ENCODE measurements at places on chromosomes 11 and 22.

DNA sequence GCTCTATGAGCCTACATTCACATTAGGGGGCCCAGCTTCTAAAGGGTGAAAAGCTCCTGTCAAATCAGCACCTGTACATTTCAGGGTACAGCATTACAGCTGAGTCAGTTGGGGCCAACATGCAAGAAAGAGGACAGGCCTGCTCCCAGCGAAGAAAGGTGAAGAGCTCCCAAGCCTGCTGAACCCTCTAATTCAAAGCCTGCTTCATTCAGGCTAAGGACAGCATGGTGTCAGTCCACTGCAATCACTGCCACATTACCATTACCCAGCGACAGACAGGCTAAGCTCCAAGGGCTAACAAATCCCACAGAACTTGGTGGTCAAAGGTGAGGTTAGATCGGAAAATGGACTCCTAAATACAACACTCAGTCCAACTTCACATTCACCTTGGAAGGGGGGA lies 65.4 kb upstream of the CHRM4 start:
- no peak for DNase-seq

DNA sequence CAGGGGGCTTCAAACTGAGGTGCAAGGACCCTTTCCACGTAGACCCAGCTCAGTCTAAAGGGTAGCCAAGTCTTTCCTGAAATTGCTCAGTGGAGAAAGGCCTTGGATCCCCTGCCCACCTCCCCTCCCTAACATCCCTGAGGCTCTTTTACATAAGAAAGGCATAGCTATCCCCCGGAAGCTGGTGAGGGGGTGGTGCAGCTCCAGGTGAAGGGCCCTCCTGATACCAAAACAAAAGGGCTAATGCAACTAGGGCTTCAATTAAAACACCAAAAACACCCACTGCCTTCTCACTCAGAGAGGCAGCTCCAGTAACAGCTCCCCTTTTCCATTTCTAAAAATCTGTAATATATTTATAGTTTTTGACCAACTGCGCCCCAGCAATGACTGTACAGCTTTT lies 5.8 kb downstream of the SHANK2 start:
- DNase-seq = no peak

DNA sequence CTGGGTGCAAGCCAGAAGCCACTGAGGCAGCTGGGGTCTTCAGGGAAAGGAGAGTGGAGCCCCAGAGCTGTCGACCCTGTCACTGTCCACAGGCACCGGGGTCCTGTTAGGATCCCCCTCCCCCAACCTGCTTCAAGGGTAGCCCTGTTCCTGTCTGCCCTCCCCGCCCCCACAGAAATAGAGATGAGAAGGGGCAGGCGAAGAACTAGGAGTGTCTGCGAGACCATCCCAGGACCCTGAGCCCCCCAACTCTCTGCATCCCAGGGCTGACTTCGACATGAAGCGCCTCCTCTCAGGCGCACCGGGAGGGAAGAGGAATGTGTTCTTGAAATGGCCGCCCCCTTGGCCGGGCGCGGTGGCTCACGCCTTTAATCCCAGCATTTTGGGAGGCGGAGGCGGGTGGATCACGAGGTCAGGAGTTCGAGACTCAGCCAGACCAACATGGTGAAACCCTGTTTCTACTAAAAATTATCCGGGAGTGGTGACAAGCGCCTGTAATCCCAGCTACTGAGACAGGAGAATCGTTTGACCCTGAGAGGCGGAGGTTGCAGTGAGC lies 607 bp upstream of the ZNF70 start:
- DNase-seq = no peak

GRCh38 chr11:12147827-12148226 lies 37.4 kb downstream of the MICAL2 start:
- no peak for DNase-seq

DNA sequence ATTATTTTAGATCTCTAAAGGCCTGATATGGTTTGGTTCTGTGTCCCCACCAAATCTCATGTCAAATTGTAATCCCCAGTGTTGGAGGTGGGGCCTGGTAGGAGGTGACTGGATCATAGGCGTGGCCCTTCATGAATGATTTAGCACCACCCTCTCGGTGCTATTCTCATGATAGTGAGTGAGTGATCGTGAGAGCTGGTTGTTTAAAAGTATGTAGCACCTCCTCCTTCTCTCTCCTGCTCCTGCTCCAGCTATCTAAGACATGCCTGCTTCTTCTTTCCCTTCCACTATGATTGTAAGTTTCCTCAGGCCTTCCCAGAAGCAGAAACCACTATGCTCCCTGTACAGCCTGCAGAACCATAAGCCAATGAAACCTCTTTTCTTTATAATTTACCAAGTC lies 114.1 kb downstream of the SERGEF start:
- no peak for DNase-seq

DNA sequence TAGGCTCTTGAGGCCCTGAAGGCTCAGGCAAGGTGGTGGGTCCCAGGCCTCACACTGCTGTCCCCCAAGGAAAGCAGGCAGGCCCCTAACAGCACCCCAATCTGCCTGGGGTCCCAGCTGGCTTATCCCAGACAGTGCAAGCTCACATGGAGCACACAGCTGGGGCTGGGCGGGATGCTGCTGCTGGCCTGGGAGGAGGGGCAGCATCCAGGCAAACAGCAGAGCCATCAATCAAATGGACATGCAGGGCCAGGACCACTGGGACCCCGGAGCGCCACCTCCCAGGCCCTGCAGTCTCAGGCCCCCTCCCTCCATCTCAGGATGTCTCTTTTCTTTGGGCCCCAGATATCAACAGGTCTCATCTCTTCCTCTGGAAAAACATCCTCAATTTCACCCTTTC lies 140.3 kb downstream of the BRD1 start:
- DNase-seq = no peak

GRCh38 chr11:562046-562645 lies 1.4 kb downstream of the RASSF7 start:
- no peak for DNase-seq

GRCh38 chr22:34702279-34702678 lies 363.7 kb upstream of the ISX start:
- DNase-seq = no peak

DNA sequence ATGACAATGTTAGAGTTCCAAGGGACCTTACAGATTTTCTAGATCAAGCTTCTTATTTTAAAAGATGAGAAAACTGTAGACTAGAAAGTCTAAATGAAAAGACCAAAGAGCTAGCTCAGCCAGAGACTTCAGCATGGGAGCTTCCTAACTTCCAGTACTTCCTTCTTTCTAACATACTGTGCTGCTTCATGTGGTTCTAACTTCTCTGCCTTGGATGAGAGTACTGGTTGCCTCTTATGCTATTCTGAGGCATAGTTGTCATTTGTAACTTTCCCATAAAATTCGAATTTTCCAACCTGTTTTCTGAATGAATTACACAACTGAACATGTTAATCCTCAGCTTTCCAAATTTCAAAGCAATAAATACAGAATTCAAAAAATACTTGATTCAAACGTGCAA lies 1.8 kb downstream of the MTMR2 start:
- no peak for DNase-seq

DNA sequence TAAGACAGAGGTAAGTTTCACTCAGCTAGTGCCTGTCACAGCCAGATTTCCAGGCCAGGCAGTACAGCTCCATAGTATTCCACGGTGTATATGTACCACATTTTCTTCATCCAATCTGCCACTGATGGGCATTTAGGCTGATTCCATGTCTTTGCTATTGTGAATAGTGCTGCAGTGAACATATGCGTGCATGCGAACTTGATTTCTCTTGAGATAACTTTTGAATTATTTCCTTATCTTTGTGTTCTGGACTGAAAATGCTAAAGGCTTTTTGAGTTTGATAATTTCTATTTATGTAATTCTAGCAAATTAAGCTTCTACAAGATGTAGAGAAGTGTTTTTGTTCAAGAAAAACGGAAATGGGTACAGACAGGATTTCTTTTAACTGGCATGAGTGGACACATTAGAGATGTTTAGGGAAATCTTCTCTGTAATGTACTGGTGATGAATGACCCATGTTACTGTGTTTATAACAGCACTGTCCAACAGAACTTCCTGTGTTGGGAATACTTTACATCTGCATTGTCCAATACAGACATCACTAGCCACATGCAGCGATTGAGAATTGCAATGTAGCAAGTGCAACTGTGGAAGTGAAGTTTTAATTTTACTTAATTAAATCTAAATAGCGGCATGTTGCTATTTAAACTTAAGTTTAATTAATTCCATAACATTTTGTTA lies 151.3 kb downstream of the CADM1 start:
- DNase-seq = no peak

- peak; percentile 44 for DNase-seq
Measured at GRCh38 chr11:35362521-35362980, 56.8 kb downstream of the SLC1A2 start.

DNA sequence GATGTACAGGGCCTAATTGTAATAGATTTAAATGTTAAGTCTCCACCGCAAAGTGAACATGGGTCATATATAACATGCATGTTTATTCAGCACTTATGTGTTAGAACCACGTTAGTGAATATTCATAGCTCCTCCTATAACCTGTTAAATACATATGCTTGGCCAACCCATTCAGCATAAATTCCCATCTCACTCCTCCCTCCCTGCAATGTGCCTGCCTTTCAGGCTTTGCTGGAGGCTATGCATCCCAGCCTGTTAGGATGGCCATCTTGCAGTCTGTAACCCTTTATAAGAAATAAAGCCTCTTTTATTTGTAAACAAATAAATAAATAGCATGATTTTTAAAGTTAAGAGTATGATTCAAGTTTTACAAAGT lies 1.7 kb upstream of the OOSP4A start:
- DNase-seq = no peak

DNA sequence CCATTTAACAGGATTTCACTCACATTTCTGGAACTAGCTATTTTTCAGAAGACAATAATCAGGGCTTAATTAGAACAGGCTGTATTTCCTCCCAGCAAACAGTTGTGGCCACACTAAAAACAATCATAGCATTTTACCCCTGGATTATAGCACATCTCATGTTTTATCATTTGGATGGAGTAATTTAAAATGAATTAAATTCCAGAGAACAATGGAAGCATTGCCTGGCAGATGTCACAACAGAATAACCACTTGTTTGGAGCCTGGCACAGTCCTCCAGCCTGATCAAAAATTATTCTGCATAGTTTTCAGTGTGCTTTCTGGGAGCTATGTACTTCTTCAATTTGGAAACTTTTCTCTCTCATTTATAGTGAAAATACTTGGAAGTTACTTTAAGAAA lies 9.2 kb downstream of the PRSS23 start:
- no peak for DNase-seq

DNA sequence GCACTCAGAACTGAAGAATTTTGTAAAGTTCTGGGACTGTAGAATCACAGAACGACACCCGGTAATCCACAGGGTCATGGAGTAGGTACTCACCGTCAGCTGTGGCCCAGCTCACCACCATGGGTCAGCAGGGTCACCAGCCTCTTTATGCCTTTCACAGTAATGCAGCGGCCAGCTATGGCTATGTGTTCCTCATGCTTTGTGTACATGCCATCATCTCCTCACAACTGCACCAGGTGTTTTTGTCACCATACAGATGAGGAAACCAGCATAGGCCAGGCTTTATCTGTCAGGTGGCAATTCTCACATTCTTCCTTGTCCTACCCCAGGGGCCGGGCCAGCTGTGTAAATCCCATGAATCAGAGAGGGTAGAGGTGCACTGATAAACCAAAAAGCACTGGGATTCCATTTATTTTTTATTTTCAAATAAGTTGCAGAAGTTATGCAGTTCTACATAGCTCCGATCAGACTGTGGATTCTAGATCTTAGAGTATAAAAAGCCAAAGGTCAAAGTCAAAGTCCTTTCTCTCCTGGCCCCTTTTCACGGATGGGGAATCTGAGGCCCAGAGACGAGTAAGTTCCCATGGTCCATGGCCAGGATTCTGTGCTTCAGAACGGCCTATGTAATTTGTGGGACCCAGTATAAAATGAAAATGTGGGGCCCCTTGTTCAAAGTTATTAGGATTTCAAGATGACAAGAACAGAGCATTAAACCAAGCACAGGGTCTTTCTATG lies 17.5 kb downstream of the TSKU start:
- DNase-seq = no peak

GRCh38 chr11:108790501-108791299 lies 125.8 kb downstream of the DDX10 start:
- no peak for DNase-seq

DNA sequence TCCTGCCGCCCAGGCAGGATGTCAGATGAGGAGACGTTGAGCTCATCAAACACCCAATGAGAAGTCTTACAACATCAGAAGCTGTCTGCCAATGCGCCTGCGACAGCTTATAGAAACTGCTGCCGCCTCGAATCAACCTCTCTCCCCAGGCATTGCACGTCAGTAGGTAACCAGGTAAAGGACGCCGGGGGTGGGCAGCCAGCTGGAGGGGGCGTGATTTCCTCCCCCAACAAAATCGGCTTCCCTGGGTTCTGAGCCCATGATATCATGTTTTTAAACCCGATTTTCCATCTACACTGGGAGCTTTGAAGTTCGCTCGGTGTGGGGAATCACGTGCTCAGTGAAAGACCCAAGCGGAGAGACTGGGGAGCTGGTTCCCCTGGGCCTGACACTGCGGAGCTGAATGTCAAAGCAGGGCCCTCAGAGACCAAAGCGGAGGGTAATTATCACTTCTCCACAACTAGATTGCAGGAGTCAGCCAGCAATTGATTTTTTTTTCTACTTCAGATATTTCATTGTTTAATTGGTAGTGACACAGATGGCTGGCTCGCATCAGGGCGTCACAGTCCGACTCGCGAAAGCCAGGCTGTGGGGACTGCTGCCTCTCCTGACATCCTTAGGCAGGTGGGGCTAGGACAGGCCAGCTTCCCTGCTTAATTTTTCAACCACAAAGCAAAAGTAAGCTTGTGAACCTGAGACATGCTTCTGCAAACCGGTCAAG lies 15.4 kb downstream of the FAM83F start:
- no peak for DNase-seq

GRCh38 chr11:66459138-66459778 lies 7.4 kb upstream of the PELI3 start:
- no peak for DNase-seq

GRCh38 chr11:12069066-12069676 lies 41.2 kb upstream of the MICAL2 start:
- DNase-seq = no peak

GRCh38 chr22:23804781-23805291 lies 18.1 kb downstream of the SMARCB1 start:
- DNase-seq = no peak

DNA sequence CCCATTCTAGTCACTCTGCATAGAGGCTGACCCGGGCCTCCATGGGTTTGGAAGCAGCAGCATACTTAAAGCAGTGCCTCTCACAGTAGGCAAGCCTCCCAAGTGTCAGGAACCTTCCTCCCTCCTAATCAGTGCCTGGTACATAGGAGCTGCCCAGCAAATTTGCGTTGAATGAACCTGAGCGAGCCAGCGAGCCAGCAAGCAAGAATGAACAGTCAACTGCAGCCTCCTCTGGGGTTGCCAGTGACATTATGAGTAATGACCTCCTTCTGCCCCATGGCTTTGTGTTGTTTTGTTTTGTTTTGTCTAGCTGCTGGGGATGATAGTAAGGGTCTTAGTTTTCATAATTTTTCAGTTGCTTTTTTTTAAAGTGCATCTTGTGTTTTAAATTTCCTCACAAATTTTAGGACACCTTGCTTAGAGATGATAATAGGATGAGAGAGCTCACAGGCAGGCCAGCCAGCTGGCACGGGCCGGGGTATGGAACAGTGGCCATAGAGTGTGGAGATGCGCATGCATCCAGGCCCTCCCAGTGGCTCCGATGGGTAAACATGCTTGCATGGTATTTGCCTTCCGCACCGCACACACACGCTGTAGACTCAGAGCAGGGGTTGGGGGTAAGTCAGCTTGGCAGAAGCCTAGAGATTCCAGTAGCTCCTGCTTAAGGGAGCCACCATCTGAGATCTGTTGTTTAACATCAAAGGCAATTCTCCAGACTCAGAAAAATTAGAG lies 36.1 kb downstream of the TTC12 start:
- DNase-seq = no peak

Data from GM03348 (cell line).